ENCODE measurements at places on chromosomes 2 and 18.

DNA sequence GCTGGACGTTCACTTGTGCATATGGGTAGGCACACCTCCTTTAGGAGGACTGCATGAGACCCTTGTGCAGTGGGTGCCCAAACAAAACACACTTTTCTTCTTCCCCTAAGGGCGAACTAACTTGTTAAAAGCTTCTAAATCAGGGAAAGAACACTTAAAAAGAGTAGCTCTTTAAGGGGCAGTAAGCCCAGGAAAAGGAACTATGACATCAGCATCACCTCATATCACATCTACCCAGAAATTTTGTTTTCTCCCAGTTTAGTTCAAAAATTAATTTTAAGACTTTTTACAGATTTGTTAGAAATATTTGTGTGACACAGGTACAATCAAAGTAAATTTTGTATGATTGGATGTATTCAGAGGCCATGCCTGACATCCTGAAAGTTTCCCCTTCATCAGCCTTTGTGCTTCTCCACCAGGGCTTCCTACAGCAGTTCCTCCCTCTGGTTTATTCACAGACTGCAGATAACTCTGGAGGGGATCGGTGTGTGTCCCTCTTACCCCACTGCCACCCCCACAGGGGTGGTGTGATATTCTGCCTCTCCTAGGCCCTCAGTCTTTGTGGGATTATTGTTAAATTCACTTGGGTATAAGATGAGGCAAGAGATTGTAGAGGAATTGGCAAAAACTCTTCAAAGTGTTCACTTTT is 27.6 kb downstream of the BCL2L11 start:
- DNase-seq: no peak

DNA sequence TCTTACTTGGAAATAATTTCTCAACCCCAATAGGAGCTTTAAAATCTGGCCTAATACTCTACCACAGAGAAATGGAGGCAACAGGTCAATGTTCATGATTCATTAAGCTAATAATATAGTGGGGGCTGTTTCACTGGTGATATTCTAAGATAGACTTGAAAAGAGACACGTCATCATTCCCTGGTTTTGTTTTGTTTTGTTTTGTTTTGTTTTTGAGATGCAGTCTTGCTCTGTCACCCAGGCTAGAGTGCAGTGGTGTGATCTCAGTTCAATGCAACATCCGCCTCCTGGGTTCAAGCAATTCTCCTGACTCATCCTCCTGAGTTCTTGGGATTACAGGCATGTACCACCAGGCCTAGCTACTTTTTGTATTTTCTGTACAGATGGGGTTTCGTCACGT is 37.5 kb upstream of the SOS1 start:
- DNase-seq: no peak

DNA sequence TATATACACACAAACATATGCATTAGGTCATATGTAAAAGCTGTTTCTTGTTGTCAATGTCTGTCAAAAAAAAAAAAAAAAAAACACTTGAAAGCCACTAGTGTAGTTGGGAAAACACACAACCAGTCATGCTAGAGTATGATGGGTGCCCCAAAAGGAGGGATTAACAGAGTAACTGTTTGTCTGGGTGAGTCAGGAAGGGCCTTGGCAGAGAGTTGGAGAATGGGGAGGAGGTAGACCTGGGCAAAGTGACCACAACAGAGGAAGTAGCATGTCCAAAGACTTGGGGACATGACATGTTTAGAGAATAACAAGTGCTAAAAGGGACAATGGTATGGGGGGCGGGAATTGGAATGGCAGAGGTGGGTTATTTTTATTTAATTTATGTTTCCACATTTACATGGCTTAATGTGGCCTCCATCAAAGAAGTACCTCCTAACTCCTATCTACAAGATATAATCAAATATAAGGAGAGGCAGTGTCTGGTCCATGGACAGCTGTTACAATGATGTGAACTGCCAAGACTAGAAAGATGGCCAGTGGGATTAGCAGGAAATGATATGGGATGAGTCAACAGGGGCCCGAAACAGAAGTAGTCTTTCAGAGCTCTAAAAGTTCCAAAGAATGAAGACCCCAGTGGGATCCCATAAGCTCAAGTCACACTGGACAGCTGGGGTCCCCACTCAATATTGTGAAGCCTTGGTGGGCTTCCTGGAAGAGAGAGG is 99.9 kb upstream of the ZFP36L2 start:
- no peak for DNase-seq

DNA sequence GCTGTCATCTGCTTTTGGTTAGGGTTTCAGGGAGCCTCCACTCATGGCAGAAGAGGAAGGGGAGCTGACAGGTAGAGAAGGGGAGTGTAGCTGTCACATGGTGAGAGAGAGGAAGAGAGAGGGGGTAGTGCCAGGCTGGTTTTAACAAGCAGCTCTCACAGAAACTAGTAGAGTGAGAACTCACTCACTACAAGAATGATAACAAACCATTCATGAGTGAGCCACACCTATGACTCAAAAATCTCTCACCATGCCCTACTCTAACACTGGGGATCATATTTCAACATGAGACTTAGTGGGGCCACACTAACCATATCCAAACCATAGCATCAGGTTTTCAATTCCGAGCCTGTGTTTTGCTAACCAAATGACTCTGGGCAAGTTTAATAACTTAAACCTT is 274.9 kb upstream of the VWC2L start:
- peak; percentile 12 for DNase-seq

- peak; percentile 10 for DNase-seq
These were observed 136.2 kb upstream of the CDCA7 start for GRCh38 chr2:173218326-173219056.

- DNase-seq: no peak
These were observed 1376.4 kb upstream of the CRIM1 start for GRCh38 chr2:34979148-34979547.

GRCh38 chr18:2223849-2224248 is 347.5 kb downstream of the METTL4 start:
- peak; percentile 52 for DNase-seq

GRCh38 chr2:175103191-175103590 is 64.8 kb downstream of the ATF2 start:
- no peak for DNase-seq

DNA sequence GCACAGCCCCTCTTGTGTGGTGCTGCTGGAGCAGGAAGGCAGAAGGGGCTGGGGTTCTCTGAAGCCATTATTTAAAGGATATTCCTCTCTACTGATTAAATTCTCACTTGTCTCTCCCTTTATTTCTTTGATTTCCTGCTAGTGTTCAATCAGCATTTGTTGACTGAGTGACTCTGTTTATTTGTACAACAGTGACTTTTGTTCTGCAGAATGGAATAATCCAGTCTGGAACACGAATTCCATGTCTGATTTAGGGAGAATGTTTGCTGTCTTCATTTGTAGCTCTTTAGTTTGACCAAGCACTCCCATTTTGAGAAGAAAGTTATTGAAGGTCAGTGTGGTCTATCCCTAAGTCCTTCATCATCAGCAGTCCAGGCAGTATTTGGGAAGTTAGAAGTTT is 141.2 kb downstream of the SETBP1 start:
- no peak for DNase-seq

DNA sequence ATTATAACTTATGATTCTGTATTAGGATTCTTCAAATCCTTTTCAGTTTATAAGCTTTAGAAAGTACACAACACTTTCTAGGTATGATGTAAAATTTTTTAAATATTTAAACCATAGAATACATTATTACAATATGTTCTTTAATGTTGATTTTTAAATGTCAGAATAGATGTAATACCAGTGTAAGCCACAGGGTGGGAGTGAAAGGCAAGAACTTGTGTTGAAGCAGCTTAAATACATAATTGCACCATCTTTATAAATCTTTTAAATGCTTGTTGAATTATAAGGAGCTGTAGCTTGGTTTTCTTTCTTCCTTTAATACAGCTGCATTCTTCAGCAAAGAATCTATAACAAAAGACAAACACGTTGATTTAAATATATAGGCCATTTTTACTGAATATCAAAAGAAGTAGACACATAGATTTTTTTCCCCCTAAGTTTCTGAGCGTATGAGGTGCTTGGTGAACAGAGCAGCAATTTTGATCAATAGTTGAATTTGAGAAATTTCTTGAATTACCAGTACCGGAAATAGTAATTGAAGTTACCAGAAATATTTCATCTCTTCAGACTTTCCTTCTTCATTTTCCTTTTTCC is 63.0 kb downstream of the TANK start:
- DNase-seq: peak; percentile 51

DNA sequence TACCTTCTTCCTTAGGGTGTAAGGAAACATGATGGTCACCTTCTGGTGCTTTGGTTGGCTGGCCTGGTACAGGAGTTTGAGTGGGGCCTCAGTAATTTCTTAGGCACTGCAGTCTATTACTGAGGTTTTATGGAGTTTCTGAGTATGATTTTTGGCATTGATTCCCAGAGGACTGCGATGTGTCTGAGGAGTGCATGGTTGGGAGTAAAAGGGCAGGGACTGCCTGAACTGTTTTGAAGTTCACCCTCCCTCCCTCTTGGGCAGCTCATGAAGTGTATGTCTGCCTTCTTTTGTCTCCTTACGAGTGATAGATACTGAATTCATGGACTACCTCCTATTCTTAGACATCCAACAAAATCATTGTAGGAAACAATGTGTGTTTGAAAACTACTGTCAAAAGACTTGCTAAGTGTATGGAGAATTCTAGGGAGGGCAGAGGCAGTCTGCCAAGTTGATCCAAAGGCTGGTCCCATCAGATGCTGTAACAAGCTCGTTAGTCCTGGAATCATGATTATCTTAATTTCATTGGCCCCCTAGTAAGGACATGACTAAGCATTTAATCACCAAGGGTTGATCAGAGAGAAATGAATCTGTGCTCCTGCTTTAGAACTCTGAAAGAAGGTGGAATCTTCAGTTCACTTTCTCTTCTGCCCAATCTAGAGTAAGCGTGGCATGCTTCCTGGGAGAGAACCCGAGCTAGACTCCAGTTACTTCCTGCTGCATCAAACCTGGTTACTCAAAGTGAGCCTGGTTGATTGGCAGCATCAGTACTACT is 26.5 kb downstream of the LYPD6B start:
- peak; percentile 93 for DNase-seq

- DNase-seq: no peak
These were observed 144.9 kb downstream of the TSN start for GRCh38 chr2:121900391-121900790.

- no peak for DNase-seq
These were observed 14.1 kb upstream of the SP5 start for GRCh38 chr2:170701011-170701410.

DNA sequence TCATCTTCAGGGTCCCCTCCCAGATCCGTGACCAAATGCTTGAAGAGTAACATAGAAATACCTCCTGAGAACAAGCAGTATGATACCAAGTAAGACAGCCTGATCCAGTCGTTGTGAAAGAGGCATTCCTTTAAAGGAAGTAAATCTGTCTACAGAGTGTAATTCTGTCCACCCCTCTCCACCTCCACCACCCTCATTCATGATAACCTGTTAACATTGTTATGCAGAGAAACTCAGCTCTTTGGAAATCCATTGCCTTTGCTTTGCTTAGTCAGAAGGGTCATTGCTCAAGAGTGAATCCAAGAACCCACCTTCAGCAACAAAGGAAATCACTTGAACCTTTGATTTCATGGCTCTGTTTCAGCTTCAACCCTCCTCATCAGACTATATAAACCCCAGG is 155.6 kb downstream of the CYP26B1 start:
- DNase-seq: no peak

- no peak for DNase-seq
These were observed 101.7 kb downstream of the GPR39 start for GRCh38 chr2:132518302-132518701.

GRCh38 chr2:111698743-111699554 is 185.0 kb downstream of the ANAPC1 start:
- peak; percentile 98 for DNase-seq

- no peak for DNase-seq
These were observed 30.2 kb upstream of the VWC2L start for GRCh38 chr2:214380681-214381080.

DNA sequence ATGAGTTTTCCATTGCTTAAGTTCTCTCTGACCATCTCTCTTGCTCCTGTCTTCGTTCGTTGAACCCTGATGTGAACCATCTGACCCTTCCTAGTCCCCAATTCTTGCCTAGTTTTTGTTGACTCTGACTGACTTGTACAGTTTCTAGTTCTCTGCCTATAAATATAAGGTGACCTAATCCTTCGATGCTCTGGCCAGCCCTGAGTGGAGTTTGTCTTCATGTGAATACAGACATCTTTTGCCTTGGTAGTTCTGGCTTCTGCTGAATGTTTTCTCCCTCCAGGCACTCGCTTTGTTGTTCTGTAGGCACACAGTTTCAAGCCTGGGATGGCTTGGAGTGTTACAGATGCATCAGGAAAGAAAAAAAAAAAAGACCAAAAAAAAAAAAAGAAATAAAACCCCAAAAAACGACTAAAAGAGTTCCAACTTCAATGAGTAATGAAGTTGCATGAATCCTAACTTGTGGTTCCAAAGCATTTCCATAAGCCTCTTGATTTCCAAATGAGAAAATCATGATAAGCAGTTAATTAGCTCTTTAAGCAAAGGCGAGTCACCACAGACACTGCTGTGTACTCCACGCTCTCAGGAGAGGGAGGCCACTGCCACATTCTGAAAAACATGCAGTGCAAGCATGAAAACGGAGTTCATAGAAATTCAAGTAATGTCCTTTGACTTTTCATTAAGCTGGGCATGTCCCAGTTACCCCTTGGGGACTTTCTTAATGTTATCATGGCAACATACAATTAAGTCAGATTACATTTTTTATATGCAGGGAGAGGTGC is 165.2 kb downstream of the TDRD15 start:
- DNase-seq: no peak

- no peak for DNase-seq
These were observed 639.6 kb downstream of the IRS1 start for GRCh38 chr2:226159875-226160479.

- DNase-seq: peak; percentile 84
These were observed 38.3 kb downstream of the MRPL33 start for GRCh38 chr2:27809761-27810241.

- peak; percentile 32 for DNase-seq
These were observed 168.0 kb downstream of the SPP2 start for GRCh38 chr2:234218266-234219045.

DNA sequence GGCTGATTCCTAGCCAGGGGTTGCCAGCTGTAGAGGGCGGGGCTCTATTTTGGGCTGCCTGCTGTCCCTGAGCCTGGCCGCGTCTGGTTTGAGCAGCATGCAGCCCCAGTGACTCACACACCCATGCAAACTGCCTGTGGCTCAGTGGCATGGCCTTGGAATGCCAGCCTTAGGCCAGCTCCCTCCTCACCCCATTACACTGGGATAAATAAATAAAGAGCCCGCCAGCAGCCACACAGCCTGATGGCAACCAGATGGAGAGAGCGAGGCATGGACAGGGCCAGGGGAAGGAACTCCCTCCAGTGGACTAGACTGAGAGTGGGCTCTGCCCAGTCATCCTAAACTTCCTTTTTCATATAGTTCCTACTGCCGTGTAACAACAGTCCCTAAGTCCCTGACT is 18.3 kb downstream of the NHEJ1 start:
- peak; percentile 94 for DNase-seq

- DNase-seq: no peak
These were observed 67.8 kb upstream of the ODC1 start for GRCh38 chr2:10515887-10516286.

GRCh38 chr2:147425437-147426029 is 419.3 kb upstream of the ACVR2A start:
- DNase-seq: no peak

- DNase-seq: no peak
These were observed 24.6 kb downstream of the RTN4 start for GRCh38 chr2:55025627-55026026.

Data from EH (cell line).